ENCODE measurements at places on chromosomes 7 and 10. TPM values are rescaled to one million over a fixed set of nuclear protein-coding genes. Genes with fewer than 3 reads are reported as not detected.

DEPP1 gene
- total RNA-seq = 35.7 TPM

ENTPD1 gene
- 0.32 TPM for total RNA-seq

STEAP4 gene
- total RNA-seq = 1.8 TPM

LAMB4 gene
- 0.24 TPM for total RNA-seq

CALCR gene
- not detected for total RNA-seq

CPN1 gene
- total RNA-seq = not detected

PRXL2A gene
- 20.4 TPM for total RNA-seq

AKR1C8 gene
- total RNA-seq = not detected

ZNF777 gene
- total RNA-seq = 12.3 TPM

GPR37 gene
- 1.5 TPM for total RNA-seq

ZNF316 gene
- total RNA-seq = 20.2 TPM

TAS2R3 gene
- 1.2 TPM for total RNA-seq

FAM241B gene
- total RNA-seq = not detected

HEPACAM2 gene
- total RNA-seq = not detected

ZPBP gene
- total RNA-seq = not detected

TIAL1 gene
- 52.9 TPM for total RNA-seq

HABP2 gene
- not detected for total RNA-seq
